ENCODE measurements at places on chromosomes 4 and X. TPM values are rescaled to one million over a fixed set of nuclear protein-coding genes. Genes with fewer than 3 reads are reported as not detected.

Gene EDA
- total RNA-seq = 8.1 TPM

Gene FATE1
- not detected for total RNA-seq

Gene GABRG1
- 0.11 TPM for total RNA-seq

Gene IL13RA2
- not detected for total RNA-seq

Gene FRG1
- total RNA-seq = 43.2 TPM

Gene RNF175
- 4.3 TPM for total RNA-seq

Gene NRK
- total RNA-seq = 1.4 TPM

Gene NOP14
- 50.1 TPM for total RNA-seq

Gene F11
- total RNA-seq = 0.50 TPM

Gene SNCA
- 8.5 TPM for total RNA-seq

- DNase-seq = no peak
Observed at GRCh38 chr4:102945066-102945465, 74.4 kb downstream of the SLC9B1 start.

DNA sequence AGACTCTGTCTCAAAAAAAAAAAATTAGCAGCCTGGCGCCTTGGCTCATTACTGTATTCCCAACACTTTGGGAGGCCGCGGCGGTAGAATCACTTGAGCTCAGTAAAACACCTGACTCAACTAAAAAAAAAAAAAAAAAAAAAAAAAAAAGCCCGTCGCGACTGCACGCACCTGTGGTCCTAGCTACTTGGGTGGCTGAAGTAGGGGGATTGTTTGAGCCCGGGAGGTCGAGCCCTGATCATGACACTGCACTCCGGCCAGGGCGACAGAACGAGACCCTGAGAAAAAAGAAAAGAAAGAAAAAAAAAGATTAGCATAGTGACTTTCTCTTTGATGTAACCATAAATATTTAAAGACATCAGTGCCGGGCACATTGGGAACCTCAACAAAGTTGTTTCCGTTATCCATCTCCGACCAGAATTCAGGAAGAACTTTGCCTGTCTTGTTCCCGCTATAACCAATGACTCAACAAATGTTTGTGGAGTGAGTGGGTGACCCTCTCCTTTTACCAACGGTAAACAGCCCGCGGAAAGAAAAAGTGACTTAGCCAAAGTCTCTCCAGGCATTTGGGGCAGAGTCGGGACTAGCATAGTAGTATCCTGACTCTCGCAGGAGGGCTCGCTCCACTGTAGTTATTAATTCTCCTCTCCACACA is 553 bp upstream of the MED28 start:
- DNase-seq = no peak

- no peak for DNase-seq
Observed at GRCh38 chr4:101328063-101328602, 19.2 kb downstream of the PPP3CA start.

- no peak for DNase-seq
Observed at GRCh38 chr4:186304866-186305505, 39.0 kb downstream of the F11 start.

- DNase-seq = no peak
Observed at GRCh38 chr4:52421811-52422213, 237.3 kb downstream of the USP46 start.

GRCh38 chrX:135489542-135489941 is 30.9 kb upstream of the INTS6L start:
- DNase-seq = no peak

- DNase-seq = no peak
Observed at GRCh38 chrX:148991502-148991901, 491.1 kb downstream of the AFF2 start.

GRCh38 chrX:136130931-136131833 is 16.2 kb upstream of the FHL1 start:
- no peak for DNase-seq

GRCh38 chrX:136203438-136203837 is 47.8 kb downstream of the MAP7D3 start:
- DNase-seq = no peak

GRCh38 chr4:75126058-75126457 is 193.1 kb downstream of the PARM1 start:
- DNase-seq = no peak

- no peak for DNase-seq
Observed at GRCh38 chr4:94641702-94642560, 115.8 kb upstream of the BMPR1B start.

DNA sequence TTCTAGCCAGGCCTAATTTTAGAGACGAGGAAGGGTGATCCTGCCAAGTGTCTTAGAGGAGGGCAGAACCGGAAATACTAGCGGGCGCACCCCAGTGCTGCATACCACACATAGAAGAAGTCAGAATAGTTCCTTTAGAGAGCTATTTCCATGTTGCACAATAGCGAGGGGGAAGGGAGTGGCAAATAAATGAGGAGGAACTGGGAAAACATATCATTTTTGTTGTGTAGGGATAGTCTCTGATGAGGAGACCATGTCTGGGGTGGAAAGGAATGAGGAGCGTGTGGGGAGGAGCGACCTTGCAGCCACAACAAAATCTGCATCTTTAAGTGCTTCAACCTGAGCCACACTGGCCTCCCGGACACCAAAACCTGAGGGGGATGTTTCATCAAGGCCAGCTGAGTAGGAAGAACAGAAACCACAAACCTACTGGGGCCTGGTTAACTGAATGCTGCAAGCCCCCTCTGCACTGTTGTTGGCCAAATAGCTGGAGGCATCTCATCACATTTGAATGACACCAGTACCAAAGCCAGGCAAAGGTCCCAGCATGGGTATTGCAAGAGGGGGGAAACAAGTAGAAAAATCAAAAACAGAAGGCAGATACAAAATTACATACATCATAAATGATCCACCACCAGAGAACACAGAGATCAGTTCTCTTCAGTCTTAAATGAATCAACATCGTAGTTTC is 26.7 kb upstream of the C1QTNF7 start:
- no peak for DNase-seq

GRCh38 chrX:32520789-32521188 is 690.6 kb downstream of the DMD start:
- DNase-seq = no peak

GRCh38 chr4:161486461-161486860 is 677.3 kb downstream of the FSTL5 start:
- DNase-seq = no peak

DNA sequence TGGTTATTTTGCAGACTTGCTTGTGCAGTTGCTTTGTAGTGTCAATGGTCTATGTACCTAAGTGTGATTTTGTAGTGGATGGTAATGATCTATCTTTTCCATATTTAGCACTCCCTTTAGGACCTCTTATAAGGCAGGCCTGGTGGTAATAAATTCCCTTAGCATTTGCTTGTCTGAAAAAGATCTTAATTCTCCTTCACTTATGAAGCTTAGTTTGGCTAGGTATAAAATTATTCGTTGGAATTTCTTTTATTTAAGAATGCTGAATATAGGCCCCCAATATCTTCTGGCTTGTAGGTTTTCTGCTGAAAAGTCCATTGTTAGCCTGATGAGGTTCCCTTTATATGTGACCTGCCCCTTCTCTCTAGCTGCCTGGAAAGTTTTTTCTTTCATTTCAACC is 10.6 kb upstream of the HSD17B13 start:
- DNase-seq = no peak

DNA sequence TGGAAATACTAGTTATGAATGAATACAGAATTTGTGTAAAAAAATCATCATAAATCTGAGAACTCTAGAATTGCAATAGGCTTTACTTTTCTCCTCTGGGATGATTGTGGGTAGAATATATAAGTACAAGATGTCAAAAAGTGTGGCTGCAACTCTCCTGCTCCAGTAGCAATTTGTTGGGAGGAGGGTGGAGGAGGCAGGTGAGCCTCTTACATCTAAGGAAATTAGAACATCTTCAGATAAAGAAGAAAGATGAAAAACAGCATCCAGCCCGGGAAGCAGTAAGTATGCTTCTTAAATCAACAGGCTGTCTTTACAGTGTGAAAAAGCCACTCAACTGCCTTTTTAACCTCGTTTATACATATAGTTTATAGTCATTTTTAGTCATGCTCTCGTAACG is 83.7 kb downstream of the ATP8A1 start:
- no peak for DNase-seq

- DNase-seq = peak; percentile 77
Observed at GRCh38 chr4:148068065-148068911, 336.4 kb downstream of the ARHGAP10 start.

DNA sequence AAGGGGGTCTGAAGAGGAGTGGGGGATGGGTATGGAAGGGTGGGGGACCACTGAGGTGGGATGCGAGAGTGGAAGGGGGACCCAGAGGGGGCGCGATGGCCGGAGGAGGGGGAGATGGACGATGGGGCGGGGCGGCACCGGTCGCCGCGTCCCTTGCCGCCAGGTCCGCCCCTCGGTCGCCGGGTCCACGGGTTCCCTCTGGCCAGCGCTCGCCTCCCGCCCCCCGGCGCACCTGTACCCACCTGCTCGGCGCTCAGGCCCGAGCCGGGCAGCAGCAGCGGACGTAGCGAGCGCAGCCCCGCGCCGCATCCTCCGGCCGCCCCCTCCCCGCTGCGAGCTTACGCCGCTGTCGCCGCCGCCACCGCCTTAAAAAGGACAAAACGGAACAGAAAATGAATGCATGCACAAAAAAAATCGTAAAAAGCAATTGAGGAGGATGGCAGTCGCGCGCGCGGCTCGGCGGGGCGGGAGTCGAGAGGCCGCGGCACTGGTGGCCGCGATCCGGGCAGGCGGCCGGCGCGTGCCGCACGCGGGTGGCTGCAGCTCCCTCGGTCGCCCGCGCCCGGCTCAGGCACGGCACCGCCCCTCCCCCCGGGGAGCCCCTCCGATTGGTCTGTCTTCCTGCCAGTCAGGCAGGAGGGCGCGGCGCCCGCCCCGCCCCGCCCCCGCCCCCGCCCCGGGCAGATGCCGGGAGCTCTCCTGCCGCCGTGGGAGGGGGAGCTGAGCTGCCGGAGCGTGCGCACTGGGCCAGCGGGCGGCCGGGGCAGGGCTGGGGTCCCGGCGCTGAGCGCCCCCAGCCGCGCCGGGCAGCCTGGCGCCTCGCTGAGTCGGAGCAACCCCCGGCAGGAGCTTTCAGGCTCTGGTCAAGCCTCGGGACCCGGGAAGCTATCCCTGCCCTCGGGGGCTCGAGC is at the start of gene JAKMIP1:
Gene JAKMIP1 (minus strand): TSS at position 539 of the 911 bp plus-strand sequence. CDS start 87,699 bp downstream, outside the sequence.
- DNase-seq = peak; percentile 91

- no peak for DNase-seq
Observed at GRCh38 chr4:148779771-148780170, 337.6 kb upstream of the NR3C2 start.

DNA sequence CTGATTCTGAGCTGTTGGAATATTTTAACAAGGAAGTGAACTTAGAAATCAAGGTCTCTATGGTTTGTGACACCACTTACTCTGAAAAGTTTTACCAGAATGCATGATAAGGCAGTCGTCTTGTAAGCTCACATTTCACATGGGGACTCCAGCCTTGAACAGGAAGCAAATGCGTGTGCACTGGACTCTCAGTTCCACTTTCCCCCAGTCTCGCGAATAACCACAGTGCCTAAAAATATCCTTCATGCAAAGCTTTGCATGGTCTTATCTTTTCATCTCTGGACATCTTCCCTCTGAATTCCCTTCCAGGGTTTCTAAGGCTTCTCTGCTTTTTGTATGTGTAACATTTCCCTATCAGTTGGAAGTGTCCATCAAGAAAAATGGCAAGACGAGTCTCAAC is 581.8 kb downstream of the NLGN4X start:
- DNase-seq = no peak

GRCh38 chrX:87679849-87680248 is 162.2 kb downstream of the KLHL4 start:
- DNase-seq = peak; percentile 75

- no peak for DNase-seq
Observed at GRCh38 chrX:120840827-120841226, 34.8 kb downstream of the CT47B1 start.

DNA sequence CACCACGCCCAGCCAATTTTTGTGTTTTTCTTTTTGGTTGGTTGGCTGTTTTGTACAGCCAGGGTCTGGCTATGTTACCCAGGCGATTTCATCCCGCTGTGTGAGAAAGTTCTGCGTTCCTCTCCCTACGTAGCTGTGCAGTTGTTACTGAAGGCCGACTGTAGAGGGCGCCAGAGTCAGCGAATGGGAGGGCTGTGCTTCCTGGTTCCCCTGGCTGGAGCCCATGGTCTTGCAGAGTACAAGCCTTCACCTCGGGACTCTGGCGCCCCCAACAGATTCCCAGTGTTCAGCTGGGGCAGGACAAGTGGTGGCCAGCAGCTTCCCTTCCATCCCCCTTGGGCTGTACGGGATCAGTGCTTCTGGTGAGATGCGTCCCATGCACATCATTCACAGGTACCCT is 5.6 kb upstream of the CT45A1 start:
- peak; percentile 64 for DNase-seq

DNA sequence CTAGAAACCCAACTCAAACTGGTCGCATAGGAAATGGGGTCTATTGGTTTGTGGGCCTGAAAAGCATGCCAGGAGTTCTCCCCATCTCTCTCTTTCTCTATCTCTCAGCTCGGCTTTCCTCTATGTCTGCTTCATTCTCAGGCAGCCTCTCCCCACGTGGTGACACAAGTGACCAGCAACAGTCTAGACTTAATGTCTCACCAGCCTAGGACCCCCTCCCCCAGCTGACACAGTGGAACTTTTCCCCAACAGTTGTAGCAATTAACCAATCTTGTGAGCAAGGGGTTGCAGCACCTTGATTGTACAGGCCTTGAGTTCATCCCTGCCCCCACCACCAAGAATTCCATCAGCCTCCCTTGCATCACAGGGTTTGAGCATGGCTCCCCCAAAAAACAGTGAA is 159.8 kb upstream of the KIT start:
- DNase-seq = no peak

- DNase-seq = no peak
Observed at GRCh38 chr4:13386405-13387107, 97.6 kb downstream of the RAB28 start.

- DNase-seq = no peak
Observed at GRCh38 chrX:4435905-4436304, 722.5 kb upstream of the PRKX start.

DNA sequence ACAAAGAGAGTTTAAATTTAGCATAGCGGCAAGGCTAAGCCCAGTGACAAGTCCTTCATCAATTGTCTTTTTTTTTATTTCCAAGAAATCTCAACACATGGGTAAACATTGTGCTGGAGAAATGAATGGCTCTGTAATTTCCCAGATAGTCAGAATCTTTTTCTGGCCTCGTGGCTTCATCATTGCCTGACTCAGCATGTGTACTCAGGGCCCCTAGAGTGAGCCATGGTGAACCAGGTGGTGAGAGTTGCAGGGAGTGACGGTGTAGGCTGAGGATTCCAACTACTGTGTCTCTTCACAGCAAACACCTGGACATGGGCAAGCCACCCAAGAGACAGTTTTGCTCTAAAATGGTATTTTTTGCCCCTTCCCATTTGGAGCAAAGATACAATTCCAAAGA is 43.1 kb upstream of the UCP1 start:
- no peak for DNase-seq

GRCh38 chr4:129149906-129150305 is 54.0 kb downstream of the C4orf33 start:
- DNase-seq = no peak

GRCh38 chr4:39362827-39363226 is 3.3 kb downstream of the RFC1 start:
- no peak for DNase-seq

- no peak for DNase-seq
Observed at GRCh38 chr4:85803856-85804255, 328.9 kb downstream of the ARHGAP24 start.

- DNase-seq = no peak
Observed at GRCh38 chrX:20740443-20740842, 473.7 kb upstream of the RPS6KA3 start.

- no peak for DNase-seq
Observed at GRCh38 chr4:128353791-128354190, 66.2 kb upstream of the PGRMC2 start.

Data from H9 (cell line).